ENCODE measurements at places on chromosomes 3 and 15. TPM values are rescaled to one million over a fixed set of nuclear protein-coding genes. Genes with fewer than 3 reads are reported as not detected.
A peak's percentile ranks its signal among the peaks of the same experiment; 100 is the strongest.

Gene IL20RB
- 1.6 TPM for total RNA-seq

Gene COLQ
- 1.9 TPM for total RNA-seq

DNA sequence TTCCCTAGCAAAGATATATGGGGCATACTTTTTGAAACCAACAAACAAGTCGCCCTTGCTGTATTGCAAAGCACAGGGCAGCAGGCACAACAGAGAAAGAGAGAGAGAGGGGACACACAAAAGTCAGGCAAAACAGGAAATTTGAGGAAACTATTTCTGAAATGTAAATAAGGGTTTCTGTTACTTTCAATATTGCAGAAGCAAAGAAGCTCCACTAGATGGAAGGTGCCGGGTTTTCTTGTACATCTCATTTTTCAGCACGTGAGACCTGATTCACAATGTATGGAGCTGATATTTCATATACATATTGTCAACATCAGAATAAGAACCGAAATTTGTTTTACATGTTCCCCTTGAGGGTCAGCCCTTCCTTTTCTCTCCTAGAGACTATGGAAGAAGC, 127.4 kb downstream of the FOXP1 start:
- no peak for DNase-seq

GRCh38 chr15:67945951-67946700, 106.3 kb upstream of the RNU6-1 start:
- no peak for DNase-seq

DNA sequence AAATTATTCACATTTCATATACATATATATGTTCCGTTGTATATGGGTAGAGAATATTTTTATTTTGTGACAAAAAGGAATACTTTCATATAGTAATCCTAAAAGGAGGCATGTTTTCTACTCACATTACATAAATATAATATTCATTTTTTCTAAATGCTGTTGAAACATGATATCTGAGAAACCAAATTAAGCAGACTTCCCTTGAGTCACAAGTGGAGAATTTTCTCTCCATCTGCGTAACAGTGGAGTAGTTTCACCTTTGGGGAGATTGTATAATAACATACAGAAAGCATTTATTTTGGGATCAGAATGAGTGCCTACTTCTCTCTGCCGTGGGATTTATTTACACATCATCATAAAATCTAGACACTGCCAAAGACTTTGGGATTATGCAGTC, 849.8 kb downstream of the NSUN3 start:
- no peak for DNase-seq

GRCh38 chr3:172321035-172321434, 127.2 kb downstream of the GHSR start:
- no peak for DNase-seq

DNA sequence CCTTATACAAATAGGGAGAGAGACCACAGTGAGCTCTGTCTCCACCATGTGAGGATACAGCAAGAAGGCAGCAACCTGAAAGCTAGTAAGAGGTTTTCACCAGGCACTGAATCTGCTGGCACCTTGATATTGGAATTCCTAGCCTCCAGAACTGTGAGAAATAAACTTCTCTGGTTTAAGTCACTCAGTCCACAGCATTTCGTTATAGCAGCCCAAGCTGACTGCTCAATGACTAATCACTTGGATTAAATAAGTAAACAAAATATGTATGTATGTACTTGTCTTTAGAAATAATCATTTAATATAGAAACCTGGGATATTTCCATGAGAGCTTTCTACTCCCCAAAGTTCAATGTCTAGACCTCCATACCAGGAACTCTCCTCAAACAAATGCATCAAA, 162.0 kb downstream of the IMPG2 start:
- no peak for DNase-seq

Gene NTRK3
- 1.9 TPM for total RNA-seq

DNA sequence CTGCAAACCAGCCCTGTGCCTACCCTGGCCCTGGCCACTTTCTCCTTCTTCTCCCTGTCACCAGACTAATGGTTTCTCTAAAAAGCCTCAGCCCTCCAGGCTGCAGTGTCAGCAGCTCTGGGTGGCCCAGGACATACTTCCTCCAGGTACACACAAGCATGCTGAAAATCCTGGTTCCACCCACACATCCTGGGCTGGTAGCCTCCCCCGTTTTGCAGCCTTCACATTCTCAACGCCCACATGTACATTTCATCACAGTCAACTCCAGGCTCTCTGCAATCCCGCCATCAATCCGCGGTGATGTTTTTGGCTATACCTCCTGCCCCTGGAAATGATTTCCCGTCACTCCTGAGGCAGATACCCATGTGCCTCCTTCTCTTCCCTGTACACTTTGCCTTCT, 59.4 kb downstream of the MAGEF1 start:
- peak; percentile 79 for DNase-seq
